ENCODE measurements at places on chromosomes 12 and 14.

- DNase-seq = no peak
These were observed 47.8 kb upstream of the OR5AU1 start for GRCh38 chr14:21203470-21204166.

GRCh38 chr12:109115758-109116610 is at the start of gene ACACB:
ACACB (plus strand) TSS chr12:109116587; CDS start chr12:109139406, 22,819 bp downstream.
- DNase-seq = no peak

GRCh38 chr12:7948589-7949260 is 12.7 kb upstream of the SLC2A3 start:
- DNase-seq = no peak

GRCh38 chr12:23634344-23634743 is 315.1 kb downstream of the SOX5 start:
- DNase-seq = no peak

DNA sequence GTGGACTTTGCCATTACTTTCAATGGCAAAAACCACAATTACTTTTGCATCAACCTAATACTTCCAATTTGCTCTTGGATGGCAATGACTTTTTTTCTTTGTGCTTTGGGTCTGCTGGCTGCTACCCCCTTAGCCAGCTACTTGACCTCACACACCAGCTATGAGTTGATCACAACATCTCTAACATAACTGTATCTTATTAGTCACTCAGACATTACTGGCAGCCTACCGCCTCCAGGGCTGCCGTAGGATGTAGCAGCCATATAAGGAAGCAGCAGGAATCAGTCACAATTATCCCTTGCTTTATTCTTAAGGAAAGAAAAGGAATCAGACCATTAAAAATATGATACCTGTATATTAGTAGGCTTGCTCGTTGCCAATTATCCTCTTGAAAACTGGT is 260.5 kb downstream of the ADAMTS20 start:
- DNase-seq = no peak

GRCh38 chr12:103901518-103902173 is 28.6 kb upstream of the HSP90B1 start:
- DNase-seq = no peak

DNA sequence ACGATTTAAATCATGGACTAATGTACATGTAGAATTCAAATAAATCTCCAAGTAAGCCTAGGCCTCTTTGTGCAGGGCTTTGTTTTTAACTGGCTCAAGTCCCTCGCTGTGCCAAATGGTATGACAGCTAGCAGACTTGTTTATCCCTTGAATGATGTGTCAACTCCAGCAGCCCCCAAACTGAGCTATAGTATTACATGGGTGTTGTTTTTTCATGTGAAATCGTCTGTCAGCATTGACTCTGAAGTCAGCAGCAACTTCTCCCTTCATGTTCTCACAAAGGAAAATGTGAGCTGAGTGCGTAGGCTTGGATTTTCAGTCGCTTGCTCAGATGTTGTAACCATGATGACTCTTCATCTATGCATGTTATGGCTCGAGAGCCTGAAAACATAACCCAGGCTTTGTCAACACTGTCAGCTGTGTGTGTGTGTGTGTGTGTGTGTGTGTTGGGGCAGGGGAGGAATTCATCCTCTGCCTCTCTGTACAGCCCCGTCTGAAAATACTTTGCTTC is 73.3 kb downstream of the PTHLH start:
- DNase-seq = peak; percentile 99
